ENCODE measurements at places on chromosomes 13 and 19.

DNA sequence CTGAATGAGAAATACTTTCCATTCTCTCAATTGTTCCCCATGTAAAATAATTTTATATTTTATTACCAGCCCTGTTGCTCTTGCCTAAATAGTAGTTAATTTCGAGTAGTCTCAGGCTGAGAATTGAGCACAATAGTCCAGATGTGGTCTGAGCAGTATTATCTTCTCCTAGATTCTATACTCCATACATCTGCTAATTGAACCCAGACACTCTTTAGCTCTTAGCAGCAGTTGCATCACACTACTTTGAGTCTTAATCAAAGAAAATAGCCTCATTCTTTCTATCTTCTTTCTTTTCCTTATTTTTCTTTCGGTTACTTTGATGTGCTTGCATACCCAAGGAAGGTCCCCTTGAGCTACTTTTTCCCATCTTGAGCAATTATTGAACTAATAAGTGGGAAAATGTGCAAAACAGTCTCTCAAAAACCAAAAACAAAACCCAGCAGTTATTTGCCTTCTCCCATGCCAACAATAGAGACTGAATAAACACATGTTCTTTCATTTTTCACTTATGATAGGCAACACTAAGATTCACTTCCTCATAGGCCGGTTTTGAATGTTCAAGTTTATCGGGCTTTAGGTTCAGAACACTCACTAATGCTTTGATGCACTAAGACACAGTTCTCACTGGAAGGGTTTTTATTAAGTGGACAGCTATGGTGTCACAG is 204.5 kb downstream of the POU4F1 start:
- no peak for DNase-seq

- no peak for DNase-seq
These were observed 49.4 kb upstream of the INTS6 start for GRCh38 chr13:51502153-51502651.

- DNase-seq: no peak
These were observed 32.5 kb downstream of the LCP1 start for GRCh38 chr13:46149272-46150133.

DNA sequence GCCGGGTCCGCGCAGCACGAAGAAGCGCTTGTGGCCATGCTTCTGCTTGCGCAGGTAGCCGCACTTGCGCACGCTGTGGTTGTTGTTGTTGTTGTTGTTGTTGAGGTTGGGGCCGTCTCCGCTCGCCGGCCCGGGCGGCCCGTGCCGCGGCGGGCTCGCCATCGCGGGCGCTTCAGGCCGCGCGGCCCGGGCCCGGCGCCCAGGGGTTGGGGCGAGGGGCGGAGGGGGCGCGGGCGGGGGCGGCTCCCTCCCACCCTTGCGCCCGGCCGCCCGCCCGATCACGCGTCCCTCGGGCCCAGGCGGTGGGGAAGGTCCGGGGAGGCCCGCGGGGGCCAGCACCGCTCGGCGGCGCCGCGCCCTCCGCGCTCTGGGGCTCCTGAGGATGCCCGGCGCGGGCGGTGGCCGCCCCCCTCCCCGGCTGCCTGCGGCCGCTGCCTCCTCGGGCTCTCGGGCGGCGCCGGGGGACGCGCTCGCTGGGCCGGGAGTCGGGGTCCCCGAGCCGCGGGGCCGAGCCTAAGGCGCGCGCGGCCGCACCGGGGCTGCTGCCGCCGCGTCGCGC is 412 bp downstream of the IRS2 start:
- DNase-seq: no peak

DNA sequence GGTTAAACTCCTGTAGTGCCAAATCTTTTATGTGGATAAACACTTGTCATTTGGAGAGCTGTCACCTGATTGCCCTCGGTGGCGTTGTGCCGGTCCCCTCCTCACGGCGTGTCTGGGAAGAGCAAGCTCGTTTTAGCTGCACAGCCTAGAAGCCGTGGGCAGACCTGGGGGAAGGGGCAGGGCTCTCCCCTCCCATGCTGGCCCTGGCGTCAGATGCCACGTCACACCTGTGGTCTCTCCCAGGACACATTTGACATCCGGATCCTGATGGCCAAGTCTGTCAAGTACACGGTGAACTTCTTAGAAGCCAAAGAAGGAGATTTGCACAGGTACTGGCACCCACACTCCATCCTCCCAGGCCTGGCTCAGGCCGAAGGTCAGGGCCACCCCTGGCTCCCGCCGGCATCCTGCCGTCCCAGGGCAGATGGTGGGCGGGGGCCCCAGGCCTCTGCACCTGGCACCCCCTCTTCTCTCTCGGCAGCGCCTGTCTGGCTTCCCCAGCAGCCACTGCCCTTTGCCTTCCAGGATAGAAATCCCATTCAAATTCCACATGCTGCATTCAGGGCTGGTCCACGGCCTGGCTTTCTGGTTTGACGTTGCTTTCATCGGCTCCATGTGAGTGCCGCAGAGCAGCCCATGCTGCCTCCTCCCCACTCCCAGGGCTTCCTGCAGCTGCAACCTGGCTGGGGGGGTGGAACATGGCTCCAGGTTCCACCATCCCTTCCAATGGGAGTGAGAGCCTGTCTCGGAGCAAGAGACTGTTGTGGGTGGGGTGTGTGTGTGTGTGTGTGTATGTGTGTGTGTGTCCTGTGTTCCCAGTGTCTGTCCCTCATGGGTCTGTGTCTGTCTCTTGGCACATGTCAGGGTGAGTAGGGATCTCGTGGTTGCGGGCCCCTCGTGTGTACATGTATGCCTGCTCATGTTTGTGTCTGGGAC is 8.8 kb downstream of the YIPF2 start:
- DNase-seq: no peak

DNA sequence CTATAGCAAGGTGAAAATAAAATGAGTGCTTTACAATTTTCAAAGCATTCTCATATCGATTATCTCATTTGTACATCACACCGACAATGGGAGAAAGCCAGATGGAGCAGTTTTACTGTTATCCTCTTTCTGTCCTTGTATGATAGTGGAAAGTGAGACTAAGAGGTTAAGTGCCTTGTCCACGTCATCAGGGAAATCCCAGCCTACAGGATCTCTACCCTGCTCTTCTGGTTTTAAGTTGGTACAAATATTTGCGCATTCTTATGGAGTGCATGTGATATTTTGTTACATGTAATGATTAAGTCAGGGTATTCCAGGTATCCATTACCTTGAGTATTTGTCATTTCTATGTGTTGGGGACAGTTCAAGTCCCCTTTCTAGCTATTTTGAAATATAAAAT is 12.4 kb upstream of the ENOX1 start:
- DNase-seq: no peak

DNA sequence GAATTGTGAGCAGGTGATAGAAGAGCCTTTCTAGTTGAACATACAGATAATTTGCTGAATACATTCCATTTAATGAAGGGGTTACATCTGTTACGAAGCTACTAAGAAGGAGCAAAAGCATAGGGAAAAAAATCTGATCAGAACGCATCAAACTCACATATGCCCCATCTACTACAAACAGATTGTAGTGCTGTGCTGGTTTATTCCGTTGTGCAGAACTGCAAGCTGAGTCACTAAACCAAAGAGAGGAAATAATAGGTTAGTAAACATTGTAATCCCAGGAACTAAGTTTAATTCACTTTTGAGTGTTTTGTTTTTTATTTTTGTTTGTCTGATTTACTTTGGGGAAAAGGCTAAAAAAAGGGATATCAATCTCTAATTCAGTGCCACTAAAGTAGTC is 136.3 kb downstream of the CDK8 start:
- no peak for DNase-seq

DNA sequence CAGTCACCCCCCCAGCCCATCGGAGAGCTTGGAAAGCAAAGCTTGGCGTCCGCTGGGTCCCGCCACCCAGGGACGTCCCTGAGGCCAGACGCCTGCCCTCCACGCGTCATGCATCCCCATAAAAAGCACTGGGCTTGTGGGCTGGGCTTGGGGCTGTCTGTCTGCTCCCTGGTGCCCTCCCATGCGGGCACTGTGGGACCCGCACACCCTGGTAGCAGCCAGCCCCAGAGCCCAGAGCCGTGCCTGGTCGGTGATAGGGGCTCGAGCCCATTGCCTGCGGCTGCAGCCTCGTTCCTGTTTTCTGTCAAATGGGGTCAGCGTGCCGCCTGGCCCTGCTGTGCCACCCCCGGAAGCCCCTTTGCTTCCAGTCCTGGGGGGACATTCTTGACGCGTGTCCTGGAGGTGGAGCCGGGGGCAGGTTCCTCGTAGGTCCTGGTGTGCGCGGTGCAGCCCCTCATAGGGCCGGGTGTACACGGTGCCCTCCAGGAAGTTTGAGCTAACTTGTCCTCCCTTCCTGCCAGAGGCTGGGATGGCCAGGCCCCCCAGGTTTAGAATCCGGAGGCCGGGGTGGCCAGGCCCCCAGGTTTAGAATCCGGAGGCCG is 4.3 kb upstream of the GZMM start:
- DNase-seq: no peak

DNA sequence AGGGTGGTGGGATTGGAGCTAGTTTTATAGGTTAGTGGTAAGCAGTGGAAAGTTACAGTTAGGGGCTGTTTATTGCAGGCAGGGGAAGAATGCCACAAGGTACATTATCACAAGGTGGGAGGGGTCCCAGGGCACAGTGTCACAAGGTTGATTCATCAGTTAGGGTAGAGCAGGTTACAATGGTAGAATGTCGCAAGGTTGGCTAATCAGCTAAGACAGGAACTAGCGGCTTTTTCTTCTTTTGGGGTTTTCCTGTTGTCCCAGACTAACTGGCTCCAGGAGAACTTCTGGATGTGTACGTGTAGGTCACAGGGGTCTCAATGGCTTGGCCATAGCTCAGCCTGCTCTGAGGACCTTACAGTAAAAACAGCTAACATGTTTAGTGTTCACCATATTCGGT is 1221.1 kb downstream of the SLITRK1 start:
- DNase-seq: no peak

DNA sequence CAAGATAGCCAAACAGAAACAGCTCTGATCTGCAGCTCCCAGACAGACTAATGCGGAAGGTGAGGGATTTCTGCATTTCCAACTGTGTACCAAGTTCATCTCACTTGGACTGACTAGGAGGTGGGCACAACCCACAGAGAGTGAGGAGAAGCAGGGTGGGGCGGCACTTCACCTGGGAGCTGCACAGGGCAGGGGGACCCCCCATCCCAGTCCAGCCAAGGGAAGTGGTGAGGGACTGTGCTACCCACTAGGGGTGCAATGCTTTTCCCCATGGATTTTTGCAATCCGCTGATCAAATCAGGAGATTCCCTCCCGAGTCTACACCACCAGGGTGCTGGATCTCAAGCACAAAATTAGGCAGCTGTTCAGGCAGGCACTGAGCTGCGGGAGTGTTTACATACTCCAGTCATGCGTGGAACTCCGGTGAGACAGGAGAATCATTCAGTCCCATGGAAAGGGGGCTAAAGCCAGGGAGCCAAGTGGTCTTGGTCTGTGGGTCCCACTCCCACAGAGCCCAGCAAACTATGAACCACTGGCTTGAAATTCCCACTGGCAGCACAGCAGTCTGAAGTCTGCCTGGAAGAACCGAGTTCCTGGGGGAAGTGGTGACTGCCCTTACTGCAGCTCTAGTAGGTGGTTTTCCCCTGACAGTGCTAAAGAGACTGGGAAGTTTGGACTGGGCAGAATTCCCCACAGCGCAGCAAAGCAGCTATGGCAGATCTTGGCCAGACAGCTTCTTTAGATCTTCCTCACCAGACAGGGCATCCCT is 85.1 kb upstream of the UFM1 start:
- DNase-seq: no peak

- DNase-seq: no peak
These were observed 65.2 kb upstream of the USPL1 start for GRCh38 chr13:30552567-30552966.

- no peak for DNase-seq
These were observed 342.6 kb downstream of the ITGBL1 start for GRCh38 chr13:101795025-101795424.

- DNase-seq: no peak
These were observed 43.1 kb downstream of the CYP4F22 start for GRCh38 chr19:15551293-15552004.

- DNase-seq: no peak
These were observed 24.3 kb downstream of the AMER2 start for GRCh38 chr13:25147638-25148401.

DNA sequence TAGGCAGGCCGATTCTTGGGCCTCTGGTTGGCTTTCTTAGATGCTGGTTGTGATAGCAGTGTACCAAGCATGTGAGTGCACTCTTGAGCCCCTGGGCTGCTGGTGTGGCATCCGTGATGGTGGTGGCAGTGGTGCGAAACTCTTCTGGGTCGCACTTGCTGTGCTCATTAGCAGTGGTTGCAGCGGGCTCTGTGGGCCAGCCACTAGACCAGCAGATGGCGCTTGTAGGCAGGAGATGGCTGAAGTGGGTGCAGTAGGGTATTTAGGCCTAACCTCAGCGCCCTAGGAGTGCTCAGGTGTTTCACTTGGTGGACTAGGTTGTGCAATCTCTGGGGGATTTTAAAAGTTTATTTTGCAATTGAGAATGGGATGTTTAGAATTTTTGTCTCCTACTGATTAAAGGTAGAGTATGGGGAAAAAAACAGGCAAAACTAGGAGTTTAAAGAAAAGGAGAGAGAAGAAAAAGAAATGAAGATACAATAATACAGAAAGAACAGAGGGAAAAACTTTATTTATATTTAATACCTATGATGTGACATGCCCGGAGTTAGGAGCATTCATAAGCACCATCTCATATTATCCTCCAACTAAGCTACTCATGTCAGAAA is 4.3 kb upstream of the ZNF17 start:
- peak; percentile 75 for DNase-seq

GRCh38 chr13:42405665-42406390 is 133.9 kb downstream of the AKAP11 start:
- DNase-seq: no peak

DNA sequence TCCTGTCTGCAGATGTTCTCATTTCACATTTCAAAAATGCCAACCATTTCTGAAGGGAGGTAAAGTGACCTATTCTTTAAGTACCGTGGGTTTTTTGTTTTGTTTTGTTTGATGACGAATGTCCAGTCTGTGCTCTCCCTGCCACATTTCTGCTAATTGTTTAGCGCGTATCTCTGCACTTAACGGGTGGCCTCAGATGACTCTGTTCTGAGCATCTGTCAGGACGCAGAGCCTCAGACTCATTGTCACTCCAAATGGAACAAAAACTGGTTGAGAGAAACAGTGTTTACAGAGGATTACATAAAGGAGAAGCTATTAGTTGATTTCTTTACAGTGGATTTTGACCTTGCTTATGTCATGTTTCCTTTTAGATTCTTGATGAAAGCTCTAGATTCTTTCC is 23.7 kb downstream of the TPP2 start:
- DNase-seq: no peak

DNA sequence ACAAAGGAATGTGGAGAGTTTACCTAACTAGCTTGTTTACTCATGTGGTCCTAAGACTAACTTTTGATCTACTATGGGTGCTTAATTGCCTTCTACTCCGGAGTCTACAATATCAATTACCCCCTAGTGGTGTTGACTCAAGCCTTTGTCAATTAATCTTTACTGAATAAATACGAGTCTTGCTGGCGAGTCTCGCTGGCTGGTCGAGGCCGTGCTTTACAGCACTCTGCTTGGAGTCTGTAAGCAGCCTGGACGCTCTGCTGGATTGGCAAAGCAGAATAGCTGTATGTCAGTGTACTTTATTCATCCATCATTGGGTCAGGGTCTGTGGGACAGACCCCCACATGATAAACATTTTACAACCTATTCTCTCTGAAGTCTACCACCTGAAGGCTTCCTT is 9.9 kb upstream of the SPART start:
- no peak for DNase-seq

- DNase-seq: no peak
These were observed 10.3 kb upstream of the EDNRB start for GRCh38 chr13:77928909-77929308.

- DNase-seq: no peak
These were observed 35.2 kb downstream of the SLC25A42 start for GRCh38 chr19:19098703-19099632.
